Stimulated activated CD4-positive, alpha-beta T cell treated with anti-CD3 and anti-CD28 coated beads, Interleukin-15, amount 100 ng/mL, for 48 hours (primary cell): ENCODE measurements at places on chromosomes 12 and 14.

GRCh38 chr14:75885829-75886228 lies 96.0 kb downstream of the TGFB3 start:
- no peak for DNase-seq

DNA sequence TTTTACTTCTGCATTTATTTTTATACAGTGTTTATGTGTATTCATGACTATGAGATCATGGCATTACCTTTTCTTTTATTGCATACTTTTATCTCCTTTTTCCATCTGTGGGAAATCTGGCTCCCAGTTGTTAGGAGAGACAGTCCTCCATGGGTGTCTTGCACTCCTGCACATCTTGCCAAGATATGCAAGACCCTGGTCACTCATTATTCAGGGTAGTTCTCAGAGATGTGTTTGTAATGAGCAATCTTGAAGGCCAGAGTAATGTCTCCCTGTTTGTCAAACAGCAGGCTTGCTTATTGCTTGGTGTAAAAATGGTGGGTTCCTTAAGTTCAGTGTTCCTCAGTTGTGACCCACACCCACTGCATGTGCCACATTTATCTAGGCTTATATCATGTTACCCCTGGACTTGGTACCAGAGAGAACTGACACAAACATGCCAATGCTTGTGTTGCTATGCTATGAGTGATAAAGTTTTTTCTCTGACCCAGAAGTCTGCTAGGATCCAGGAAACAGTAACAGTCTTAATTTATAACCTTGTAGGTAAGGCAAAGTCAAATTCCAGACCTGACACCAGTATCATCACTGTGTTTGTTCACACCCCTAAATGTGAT lies 36.8 kb downstream of the PPHLN1 start:
- no peak for DNase-seq

GRCh38 chr12:48119834-48120195 lies 651 bp downstream of the PFKM start:
- no peak for DNase-seq

GRCh38 chr12:116538682-116539305 lies 20.4 kb upstream of the MAP1LC3B2 start:
- no peak for DNase-seq

- DNase-seq: no peak
These were observed 78.4 kb downstream of the PAPOLA start for GRCh38 chr14:96580566-96580965.

- no peak for DNase-seq
These were observed 78.4 kb downstream of the SSPN start for GRCh38 chr12:26273811-26274210.
